ENCODE measurements at places on chromosomes 1 and 21.

DNA sequence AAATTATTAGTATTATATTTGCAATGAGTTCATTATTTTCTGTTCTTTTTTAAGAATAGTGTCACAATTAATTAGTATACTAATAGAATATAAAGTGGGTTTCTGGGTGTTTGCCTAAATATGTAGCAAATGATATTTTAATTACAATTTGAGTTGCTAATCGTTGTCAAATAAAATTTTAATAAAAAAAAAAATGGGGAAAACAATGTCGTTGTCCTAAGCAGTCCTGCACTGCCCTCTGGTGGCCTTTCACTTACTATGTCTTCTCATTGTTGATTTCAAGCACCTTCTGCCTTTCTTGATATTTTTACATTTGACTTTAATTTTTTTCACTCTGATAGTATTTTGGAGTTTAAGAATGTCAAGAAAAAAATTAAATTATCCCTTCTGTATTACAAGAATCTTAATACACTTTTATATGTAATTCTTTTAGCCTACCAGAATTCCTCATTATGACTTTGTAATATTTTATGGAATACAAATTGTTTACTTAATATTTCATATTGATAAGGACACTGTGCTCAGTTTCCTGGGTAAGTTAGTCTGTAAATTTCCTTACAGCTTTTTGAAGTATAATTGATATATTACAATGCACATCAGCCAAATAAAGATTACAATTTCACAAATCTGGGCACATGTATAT is 104.5 kb upstream of the FMN2 start:
- no peak for DNase-seq

GRCh38 chr1:26126321-26127084 is 14.9 kb downstream of the PDIK1L start:
- no peak for DNase-seq

DNA sequence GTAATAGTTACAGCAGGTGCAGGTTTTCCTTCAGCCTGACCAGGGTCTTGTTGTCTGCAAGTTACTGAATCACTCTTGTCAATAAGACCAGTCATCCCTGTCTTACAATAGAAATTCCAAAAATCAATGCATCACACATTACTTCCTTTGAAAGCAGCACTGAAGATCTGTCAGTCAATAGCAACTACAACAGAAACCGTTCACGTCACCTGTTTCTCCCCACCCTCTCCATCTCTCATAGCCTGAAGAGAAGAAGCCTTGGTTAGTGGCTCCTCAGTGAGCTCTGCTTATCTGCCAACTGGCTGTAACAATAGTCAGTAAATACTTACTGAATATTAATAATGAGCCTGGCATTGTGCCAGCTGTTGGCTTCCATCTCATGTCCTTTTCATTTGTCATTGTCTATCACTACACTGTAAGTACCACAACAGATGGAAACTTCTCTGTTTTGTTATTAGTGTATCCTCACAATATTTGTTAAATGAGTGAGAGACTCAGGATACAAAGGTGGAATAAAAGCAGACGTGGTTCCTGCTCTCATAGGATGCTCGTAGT is 195.2 kb downstream of the S1PR1 start:
- no peak for DNase-seq

DNA sequence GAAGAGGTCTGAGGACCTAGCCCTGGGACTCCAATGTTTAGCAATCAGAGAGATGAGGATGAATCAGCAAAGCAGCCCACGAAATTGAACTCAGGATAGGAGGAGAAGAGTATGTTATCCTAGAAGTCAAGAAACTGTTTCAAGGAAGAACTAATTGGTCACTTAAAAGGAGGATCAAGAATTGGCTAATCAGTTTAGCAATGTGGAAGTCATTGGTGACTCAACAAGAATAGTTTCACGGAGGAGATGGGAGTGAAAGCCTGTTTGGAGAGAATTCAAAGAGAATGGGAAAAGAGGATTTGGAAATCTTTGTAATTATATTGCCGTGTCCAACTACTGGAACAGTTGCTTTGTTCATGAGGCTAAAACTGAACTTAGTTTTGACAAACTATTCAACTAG is 7.4 kb downstream of the HMCN1 start:
- DNase-seq: no peak

- DNase-seq: no peak
Observed at GRCh38 chr1:202801175-202801574, 7.0 kb downstream of the KDM5B start.

- no peak for DNase-seq
Observed at GRCh38 chr1:163820766-163821165, 499.0 kb downstream of the NUF2 start.

DNA sequence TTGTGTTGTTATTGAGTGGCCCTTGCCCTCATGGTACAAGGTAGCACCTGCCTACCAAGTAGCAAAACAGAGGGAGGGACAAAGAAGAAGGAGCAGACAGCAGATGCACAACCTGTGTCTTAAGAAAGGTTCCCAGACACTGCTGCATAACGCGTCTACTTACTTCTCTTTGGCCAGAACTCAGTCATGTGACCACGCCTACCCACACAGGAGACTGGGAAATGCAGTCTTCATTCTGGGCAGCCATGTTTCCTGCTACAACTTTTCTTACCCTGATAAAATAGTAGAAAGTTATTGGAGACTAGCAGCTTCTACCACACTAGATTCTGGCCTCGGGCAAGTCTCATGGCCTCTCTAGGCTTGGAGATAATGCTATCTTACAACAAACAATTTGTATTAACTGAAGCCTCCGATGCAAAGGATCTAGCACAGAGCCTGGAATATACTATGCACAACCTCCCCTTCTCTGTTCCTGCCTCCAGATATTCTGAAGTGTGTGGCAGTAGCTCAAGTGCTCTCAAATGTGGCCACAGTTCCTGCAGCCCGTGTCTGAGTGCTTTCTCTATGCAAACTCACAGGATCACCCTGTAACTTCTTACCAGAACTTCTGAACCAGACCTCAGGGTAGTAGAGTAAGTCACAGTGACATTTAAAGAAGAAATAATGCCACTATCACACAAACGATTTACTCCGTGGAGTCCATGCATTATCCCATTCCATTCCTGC is 34.1 kb upstream of the BTG2 start:
- peak; percentile 34 for DNase-seq

GRCh38 chr1:11940260-11940921 is 5.9 kb downstream of the PLOD1 start:
- DNase-seq: no peak

GRCh38 chr1:203638950-203639349 is 12.3 kb downstream of the ATP2B4 start:
- DNase-seq: no peak

DNA sequence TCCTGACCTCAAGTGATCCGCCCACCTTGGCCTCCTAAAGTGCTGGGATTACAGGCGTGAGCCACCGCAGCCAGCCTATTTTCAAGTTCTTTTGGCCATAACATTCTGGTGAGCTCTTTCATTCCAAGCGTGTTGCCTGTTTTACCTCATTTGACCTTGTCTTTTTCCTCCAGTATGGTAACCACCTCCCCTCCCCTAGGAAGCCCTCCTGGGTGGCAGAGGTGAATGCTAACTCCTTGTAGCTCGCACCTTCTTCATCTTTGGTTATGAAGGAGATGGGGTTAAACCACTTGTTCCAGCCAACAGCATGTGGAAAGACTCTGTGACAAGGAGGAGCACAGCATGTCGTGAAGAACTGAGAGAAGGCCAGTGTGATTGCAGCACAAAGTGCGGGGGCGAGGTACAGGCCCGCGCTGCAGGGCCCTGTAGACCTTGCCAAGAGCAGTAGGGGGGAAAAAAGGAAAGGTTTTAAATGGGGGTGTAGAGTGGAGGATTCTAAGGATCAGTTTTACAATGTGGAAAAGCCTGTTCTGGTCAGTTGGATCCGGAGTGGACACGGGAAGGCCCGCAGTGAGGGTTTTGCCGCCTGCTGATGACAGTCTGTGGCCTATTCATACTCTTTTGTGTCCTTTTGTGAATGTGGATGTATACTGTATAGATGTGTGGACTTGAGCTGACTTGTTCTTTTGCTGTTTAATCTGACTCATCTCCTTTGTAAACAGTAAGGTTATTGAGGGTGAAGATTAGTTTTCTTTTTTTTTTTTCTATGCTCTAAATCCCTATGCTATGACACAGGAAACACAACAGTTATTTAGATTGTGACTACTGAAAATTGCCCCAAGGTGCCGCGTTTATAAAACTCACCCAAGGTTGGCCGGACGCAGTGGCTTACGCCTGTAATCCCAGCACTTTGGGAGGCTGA is 7.5 kb upstream of the ZNF436 start:
- no peak for DNase-seq

All from stimulated activated CD4-positive, alpha-beta T cell treated with anti-CD3 and anti-CD28 coated beads, Interleukin-12 subunit alpha, Interleukin-12 subunit beta, amount 100 ng/mL, for 48 hours (primary cell).